ENCODE measurements at places on chromosomes 7 and 10.
A peak's percentile ranks its signal among the peaks of the same experiment; 100 is the strongest.

GRCh38 chr7:128209229-128210035 lies 31.6 kb upstream of the LEP start:
- DNase-seq: peak; percentile 31

DNA sequence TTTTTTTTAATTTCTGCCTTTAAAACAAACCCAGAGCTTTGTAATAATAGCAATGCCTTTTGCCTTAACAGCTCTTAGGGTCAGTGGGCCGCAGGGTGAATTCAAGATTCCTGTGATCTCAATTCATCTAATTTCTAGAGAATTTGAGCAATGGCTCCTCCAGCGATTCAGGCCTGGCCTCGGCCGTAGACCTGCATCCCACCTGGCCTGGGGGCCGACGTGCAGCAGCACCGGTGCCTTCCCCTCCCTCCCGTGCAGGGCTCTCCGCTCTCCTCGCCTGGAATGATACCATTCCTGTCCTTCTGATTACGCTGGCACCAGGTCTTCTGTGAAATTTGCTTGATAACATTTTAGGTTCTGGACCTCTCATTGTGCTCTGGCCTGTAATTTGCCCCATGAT lies 172.5 kb downstream of the ADARB2 start:
- no peak for DNase-seq

GRCh38 chr10:75506930-75507329 lies 75.5 kb downstream of the LRMDA start:
- DNase-seq: no peak

GRCh38 chr10:93165367-93165766 lies 91.7 kb downstream of the CYP26A1 start:
- no peak for DNase-seq

DNA sequence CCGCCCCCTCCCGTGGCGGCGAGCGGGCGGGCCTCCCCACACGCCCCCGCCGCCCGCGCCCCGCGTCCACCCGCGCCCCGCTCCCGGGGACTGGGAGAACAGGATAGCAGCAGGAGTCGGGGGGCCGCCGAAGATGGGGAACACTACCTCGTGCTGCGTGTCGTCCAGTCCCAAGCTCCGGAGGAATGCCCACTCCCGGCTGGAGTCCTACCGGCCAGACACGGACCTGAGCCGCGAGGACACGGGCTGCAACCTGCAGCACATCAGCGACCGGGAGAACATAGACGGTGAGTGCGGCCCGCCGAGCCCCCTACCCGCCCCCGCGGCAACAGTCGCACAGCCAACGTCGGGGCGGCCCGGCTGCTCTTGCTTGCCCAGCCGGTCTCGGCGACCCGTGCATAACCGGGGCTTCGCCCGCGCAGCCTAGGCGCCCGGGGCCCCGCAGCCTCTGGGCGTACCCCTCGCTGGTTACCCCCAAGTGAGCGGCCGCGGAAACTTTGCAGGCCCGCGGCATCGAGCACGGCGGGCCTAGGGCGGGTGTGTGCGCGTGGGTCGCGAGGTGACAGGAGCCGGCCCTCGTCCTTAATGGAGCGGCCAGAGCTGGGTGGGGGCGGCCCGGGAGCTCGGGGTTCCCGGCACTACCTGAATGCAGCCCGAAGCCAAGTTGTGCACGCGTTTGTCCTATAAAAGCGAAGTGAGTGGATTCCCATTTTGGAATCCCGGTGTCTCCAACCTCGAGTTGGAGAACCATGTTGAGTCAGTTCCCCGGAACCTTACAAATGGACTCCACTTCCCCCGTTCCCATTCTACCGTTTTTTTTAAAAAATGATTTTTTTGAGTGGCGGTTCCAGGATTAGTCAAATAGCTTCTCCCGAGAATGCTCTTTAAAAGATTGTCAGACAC lies 863 bp downstream of the CCNY start:
- no peak for DNase-seq
